ENCODE measurements at places on chromosomes 4 and X.

GRCh38 chrX:26918631-26919030 is 544.5 kb downstream of the PPP4R3C start:
- no peak for DNase-seq

DNA sequence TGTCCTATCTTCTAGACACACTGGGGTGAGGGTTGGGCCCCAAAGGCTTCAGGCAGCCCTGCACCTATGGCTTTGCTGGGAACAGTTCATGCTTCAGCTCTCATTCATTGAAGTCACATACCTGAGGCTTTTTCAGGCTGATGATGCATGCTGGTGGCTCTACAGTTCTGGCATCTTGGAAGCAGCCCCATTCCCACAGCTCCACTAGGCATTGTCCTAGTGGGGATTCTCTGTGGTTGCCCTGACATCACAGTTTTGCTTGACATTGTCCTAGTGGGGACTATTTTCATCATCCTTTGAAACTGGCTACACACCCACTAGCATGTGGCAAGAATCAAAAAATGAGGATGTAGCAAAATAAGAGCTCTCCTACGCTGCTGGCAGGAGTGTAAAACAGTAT is 37.7 kb upstream of the C4orf17 start:
- DNase-seq, result no peak

GRCh38 chr4:185997296-185997695 is 71.7 kb upstream of the TLR3 start:
- no peak for DNase-seq

- DNase-seq, result no peak
These were observed 115.4 kb upstream of the RPS6KA3 start for GRCh38 chrX:20382082-20382481.

GRCh38 chrX:22105231-22105630 is 73.1 kb downstream of the PHEX start:
- DNase-seq, result no peak

GRCh38 chr4:156665780-156666366 is 305.7 kb downstream of the PDGFC start:
- DNase-seq, result no peak

GRCh38 chr4:100786481-100786880 is 268.7 kb upstream of the EMCN start:
- DNase-seq, result no peak

DNA sequence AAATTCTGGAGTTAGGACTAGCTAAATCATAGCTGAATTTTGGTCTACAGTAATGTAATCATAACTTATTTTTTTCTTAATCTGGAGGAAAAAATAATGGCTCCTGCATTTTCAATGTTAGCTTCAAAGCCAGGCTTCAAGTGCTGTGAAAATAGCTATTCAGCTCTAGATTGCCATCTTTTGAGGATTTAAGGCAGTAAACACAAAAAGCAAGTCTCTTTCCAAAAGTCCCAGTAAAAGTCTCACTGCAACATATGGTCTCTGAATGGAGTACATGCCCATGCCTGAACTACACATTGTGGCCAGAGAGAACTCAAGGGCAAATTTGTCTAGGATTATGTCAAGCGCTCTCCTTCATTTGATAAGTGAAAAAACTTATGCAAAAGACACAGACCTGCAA is 720.9 kb downstream of the FSTL5 start:
- DNase-seq, result no peak

- peak; percentile 76 for DNase-seq
These were observed at the start of gene MID2 for GRCh38 chrX:107825698-107826237. TSS of gene MID2 (plus strand) at chrX:107825866. CDS start at chrX:107826427, 561 bp downstream.

DNA sequence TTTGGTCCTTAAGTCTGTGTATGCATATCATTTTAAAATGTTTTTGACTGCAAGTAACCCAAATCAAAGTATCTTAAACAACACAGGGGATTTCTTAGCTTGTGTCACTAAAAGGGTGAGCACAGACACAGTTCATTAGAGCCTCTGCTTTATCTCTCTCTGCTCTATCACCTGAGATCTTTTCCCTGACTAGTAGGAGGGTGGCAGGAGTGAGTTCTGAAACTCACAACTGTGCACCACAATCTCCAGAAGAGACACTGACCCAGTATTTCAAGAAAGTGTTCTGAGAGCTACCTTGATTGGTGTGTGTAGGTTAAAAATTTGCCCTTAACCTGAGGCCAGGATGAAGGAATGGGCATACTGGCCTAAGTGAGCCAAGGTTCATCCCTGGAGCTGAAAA is 24.8 kb downstream of the CCSER1 start:
- DNase-seq, result no peak

DNA sequence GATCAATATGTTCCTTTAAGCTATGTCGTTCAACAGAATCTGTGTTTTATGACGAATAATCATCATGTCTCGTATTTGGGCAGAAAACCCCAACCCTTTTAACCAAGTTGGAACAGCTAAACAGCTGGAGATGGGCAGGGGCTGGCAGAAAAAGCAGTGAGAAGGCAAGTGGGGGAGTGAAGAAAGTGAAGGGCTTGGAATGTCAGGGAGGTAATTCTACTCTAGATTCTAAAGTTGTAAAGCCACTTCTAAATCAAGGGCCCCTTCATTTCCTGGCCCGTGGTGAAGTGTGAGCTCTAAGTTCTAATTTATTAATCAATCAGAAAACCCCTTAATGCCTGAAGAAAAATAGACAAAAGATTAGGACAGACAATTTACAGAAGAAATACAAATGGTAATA is 20.4 kb downstream of the SASH3 start:
- no peak for DNase-seq

GRCh38 chr4:150773032-150773431 is 191.1 kb downstream of the MAB21L2 start:
- DNase-seq, result no peak

GRCh38 chrX:21740329-21741274 is 17.3 kb downstream of the SMPX start:
- no peak for DNase-seq

DNA sequence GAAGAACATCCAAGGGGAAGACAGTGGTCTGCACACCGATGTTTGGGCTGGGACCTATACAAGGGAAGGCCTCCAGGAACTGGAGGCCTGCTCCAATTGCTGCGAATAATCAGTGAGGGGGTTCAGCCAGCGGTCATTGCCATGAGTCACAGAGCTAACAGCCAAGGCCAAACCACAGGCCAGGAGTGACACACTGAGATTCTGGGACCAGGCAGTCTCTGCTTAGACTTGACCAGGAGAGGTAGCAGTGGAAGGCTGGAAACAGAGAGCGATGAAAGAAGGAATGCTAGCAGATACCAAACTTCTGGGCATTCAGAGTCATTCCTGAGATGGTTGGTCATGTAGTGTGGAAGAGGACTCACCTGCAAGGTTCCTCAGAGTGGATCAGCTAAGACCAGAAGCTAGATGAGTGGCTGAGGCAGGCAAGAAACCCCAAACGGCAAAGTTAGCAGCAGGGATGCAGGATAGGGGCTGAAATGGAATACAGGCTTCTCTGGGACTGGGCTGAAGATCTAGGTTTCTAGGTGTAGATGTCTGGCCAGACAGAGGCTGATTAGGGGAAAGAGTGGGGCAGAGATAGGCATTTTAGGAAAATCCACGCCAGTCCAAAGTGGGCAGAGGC is 54.7 kb downstream of the CNGA2 start:
- no peak for DNase-seq

DNA sequence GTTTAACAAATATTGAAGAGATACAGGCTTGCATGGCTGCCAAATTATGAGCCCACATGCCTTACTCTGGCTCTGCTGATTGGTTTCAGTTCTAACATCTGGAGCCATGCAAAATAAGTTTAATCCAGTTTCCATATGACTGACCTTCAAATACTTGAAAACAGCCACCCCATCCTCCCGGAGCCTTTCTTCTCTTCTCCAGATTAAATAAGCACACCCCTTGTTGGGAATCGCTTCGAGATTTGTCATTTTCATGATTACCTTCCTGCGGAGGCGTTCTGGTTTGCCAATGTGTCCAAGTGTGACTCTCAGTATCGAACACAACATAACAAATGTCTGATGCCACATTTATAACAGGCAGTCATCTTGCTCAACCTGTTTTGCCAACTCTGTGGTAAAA is 101.6 kb upstream of the JADE1 start:
- no peak for DNase-seq

GRCh38 chrX:87236830-87237440 is 280.7 kb upstream of the KLHL4 start:
- DNase-seq, result no peak

DNA sequence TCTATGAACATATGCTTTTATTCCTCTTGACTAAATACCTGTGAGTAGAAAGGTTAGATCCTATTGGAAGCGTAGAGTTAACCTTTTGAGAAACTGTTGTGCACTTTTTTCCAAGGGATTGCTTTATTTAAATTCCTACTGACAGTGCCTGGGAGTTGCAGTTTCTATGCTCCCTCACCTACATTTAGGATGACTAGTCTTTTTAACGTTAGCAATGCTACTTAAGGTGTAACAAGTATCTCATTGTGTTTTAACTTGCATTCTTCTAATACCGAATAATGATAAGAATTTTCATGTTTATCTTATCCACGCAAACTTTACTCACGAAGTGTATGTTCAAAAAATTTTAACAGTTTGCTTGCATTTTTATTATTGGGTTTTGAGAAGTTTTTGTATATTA is 1123.9 kb upstream of the PCDH7 start:
- no peak for DNase-seq

DNA sequence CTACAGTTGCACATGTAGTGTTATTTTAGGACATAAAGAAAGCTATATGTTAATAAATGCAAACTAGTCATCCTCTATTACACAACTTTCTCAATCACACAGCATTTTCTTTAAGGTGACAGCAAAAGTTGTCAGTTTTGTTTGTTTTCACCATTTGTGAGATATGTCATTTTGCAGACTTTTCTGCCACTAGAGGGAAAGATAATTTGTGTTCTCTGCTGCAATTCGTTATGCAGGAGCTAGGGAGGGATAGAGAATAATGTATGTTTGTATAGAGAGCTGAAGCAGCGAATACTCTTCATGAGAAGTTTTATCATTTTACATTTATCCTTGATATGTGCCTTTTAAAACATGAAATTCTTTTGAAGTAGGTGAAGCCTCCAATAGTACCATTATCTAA is 670.6 kb upstream of the ATOH1 start:
- DNase-seq, result no peak

- no peak for DNase-seq
These were observed 201.7 kb upstream of the AFF2 start for GRCh38 chrX:148298737-148299136.

DNA sequence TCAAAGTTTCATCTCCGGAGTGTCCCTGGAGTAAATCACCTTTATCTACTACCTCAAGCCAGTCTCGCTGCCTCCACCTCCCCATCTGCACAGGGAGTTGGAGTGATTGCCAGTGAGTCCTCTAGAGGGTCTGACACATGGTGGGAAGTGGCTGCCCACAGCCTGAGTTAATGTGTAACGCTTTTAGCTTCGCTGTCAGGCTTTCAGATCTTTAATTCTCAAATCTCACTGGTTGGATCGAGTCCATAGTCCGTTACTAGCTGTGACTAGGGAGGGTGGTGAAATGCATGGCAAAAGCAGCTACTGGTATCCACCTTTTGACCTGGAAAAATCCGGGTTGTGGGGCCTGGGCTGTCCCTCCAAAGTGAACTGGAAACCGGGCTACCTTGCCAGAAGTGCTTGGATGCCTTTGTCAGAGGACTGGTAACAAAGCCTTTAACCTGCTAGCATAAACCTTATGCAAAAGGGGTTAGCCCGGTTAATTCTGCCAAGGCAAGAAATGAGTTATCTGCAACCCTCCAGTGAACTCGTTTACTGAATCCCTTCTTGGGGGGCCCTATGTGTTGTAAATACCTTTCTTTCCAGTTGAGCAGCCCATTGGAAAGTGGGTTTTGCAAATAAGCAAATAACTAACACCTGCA is 5.1 kb upstream of the WDR1 start:
- DNase-seq, result no peak

GRCh38 chr4:41154814-41155177 is 59.5 kb downstream of the APBB2 start:
- DNase-seq, result no peak

DNA sequence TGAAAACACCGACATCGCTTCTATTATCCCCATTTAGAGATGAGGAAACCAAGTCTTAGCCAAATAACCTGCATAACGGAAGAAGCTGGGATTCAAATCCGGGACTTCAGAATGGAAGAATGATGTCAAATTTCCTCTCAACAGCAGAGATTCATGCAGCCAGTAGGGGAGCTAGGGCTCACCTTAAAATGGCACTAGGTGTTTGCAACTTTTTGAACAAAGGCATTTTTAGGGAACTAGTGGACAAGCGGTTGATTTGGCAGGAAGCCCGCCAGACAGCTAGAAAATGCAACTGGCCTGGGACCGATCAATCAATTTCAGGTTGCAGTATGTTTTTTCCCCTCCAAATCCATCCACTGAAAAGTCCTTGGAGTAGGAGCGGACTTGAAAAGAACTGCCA is 224.2 kb downstream of the PTTG2 start:
- no peak for DNase-seq

DNA sequence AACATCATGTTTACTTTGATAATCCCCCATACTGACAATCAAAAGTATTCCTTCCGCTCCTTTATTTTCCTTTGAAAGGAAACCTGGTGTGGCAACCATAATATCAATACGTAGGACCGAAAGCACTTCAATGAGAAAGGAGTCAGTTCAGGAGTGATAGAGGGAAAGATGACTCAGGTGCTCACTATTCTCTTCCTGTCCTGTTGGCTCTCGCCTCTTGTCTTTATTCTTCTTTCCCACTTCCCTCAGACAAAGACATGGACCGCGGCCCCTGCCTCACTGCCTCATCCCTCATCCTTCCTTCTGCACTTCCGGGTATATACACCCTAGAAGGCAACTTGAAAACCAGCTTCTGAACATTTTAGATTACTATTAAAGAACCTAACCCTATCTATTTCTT is 49.8 kb upstream of the TNIP3 start:
- no peak for DNase-seq

DNA sequence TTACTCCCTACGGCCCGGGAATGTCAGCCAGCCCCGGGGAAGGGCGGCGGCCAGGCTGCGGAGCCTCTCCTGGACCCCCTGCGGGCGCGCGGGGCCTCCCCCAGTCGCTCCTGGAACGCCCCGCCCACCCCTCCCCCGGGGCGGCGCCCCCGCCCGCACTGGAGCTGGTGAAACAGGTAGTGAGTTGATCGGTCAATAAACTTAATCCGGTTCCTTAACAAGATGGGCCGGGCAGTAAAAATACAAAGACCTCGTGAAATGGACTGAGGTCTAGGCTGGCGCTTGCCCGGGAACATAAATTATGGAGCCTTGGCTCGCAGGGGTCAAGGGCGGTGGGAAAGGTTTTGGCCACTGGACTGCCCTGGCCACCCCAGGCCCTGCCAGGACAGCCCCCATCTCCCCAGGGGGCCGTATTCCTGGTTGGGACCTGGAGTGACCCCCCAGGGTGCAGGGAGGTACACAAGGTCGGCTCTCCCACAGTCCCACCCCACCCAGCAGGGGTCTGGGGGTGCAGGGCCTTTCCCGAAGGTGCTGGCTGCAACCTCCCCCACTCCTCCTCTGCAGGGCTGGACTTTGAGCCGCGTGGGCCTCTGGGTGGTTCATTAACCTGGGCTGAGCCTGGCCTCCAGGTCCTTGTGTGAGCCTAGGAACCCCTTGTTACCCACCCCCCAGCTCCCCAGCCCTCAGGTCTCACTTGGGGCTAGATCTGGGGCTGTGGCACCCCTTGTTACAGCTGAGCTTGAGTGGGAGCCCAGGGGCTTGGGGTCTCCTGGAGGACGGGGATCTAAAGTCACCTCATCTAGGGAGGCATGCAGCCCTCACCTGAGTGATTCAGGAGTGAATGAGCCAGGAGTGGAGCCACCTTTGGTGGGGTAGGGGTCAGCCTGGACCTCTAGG is 2.5 kb downstream of the FGFR3 start:
- DNase-seq, result no peak

GRCh38 chrX:107851215-107851614 is 25.5 kb downstream of the MID2 start:
- no peak for DNase-seq

- DNase-seq, result no peak
These were observed 51.3 kb upstream of the MAP3K15 start for GRCh38 chrX:19566359-19567222.

Data from CD4-positive, alpha-beta T cell (primary cell).